Stimulated activated CD4-positive, alpha-beta T cell treated with anti-CD3 and anti-CD28 coated beads, Interleukin-2, amount 100 ng/mL, for 4 hours (primary cell): ENCODE measurements at places on chromosomes 2 and 18.

- no peak for DNase-seq
These were observed 380.6 kb downstream of the FBXO15 start for GRCh38 chr18:73766910-73767515.

- DNase-seq: no peak
These were observed 15.3 kb upstream of the MAP4K3 start for GRCh38 chr2:39452396-39452795.

GRCh38 chr2:3320910-3321605 is 56.6 kb downstream of the EIPR1 start:
- no peak for DNase-seq

DNA sequence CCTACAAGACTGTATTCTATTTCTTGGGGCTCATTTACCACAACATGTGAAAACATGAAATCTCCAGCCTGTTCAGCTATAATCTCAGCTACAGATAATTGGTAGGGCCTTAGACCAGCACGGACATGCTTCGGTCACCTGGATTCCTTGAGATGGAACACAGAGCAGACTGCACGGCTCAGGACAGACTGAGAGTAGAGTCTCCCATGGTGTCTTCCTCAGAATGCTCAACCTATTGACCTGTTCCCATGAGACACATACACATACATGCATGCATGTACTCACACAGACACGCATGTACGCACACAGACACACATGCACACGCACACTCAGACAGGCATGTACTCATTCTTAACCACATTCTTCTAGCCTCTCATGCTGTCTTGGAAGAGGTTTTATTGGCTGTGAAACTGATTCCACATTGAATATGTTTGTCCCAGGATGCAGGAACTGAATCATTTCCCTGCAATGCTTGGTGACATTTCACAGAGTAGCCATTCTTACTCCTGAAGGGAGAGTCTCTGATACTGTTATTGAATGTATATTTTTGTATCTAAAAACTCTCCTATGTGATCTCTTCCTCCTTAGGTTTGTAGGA is 23.5 kb upstream of the BZW1 start:
- DNase-seq: no peak

- DNase-seq: no peak
These were observed 274.6 kb upstream of the CCDC68 start for GRCh38 chr18:55233857-55234256.

GRCh38 chr2:234678711-234679110 is 181.8 kb upstream of the ARL4C start:
- no peak for DNase-seq

- DNase-seq: no peak
These were observed 111.6 kb downstream of the FAM210A start for GRCh38 chr18:13614641-13615288.

- no peak for DNase-seq
These were observed 7.5 kb upstream of the MCFD2 start for GRCh38 chr2:46923041-46923528.

DNA sequence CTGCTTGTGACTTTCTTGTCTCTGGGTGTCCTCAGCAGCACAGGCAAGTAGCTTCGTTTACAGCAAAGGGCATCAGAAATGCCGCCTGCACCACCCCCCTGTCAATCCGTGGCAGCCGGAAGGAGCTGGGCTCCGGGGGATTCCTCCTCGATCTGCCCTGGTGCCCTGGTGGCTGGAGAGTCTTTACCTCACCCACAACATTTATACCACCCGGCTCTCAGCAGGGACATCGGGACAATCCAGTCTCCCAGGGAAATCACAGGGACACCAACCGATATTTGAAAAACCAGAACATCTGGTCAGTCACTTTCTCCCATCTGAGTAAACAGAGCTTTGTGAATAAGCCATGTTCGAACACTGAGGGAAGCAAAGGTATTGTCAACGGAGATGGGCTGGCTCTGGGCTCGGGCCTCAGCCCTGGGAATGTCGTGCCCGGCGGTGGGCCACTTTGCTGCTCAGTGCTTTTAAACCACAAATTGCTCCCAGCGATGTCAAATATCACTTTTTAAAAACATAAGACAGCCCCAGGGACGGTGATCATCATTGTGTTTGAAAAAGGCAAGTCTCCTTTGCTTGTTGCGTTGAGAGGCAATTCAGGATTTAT is 210.0 kb upstream of the SALL3 start:
- DNase-seq: no peak

DNA sequence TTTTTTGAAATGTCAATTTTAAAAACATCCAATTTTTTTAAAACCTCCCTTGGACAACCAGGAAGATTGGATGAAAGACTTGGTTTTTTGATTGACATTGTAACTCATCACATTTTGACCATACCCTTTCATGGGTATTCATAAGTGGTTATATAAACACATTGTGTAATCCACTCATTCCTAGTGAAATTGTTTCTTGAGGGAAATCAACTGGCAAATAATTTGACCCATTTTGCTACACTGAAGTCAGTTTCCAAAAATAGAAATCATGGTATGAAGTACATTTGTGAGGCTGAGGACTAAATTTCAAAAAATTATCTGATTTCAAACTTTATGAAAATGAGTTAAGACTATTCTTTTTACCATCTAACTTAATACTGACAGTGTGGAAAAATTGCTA is 31.5 kb downstream of the FBXO48 start:
- DNase-seq: no peak

GRCh38 chr18:303607-304006 is 35.8 kb upstream of the THOC1 start:
- DNase-seq: no peak

GRCh38 chr2:38823386-38823785 is 45.4 kb downstream of the GEMIN6 start:
- no peak for DNase-seq

- DNase-seq: no peak
These were observed 159.4 kb downstream of the BABAM2 start for GRCh38 chr2:28049899-28050298.

DNA sequence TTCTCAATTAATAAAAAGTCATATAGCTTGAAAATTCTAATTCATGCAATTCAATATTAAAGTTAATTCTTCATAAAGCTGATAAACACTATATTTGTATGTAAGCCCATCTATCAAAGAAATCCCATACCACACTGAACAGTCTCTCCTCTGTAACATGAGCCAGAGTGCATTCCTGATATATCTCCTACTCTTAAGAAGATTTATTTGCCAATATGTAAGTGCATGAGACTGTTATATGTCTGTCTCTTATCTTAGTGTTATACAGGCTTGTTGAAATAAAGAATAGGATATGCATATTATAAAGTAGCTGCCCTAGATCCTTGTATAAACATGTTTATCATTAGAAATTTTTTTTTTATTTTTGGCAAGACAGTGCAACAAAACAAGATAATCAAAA is 40.4 kb upstream of the TTC32 start:
- no peak for DNase-seq

DNA sequence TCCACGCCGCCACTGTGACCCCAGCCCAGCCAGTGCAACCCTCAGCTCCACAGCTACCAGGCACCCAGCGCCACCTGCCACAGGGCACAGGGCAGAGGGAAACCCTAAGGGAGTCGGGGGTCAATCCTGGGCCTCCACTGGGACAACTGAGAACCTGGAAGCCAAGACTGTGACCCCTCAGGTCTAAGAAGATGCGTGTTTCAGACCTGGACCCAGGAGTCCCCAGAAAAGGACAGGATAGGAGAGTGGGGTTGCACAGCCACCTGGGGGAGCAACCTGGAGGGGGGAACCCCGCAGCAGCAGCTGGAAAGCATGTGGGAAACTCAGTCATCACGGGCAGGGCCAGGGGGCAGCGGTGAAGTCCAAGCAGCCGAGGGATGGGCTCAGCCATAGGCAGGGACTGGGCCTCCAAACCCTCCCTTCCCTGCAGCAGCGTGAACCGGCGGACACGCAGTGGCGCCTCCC is 4.1 kb downstream of the ESPNL start:
- DNase-seq: no peak

DNA sequence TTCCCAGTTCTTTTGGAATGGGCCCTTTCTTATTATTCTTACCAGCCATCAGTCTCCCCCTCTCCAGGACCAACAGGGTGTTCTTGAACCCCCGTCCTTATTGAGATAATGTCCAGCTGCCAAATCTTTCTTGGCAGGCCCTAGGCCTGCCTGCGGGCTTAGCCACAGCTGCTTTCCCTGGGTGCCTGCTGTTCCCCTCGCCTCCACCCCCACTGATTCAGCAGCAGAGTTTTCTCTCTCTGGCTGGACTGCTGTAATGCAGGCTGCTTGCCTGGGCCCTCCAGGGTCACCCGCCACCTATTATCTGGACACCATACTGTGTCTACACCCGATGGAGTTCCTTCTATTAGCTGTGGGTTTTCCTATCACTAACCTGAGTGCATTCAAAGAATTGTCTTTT is 395.4 kb upstream of the ATP5MC3 start:
- no peak for DNase-seq

GRCh38 chr2:128512379-128513115 is 193.9 kb upstream of the HS6ST1 start:
- DNase-seq: no peak

DNA sequence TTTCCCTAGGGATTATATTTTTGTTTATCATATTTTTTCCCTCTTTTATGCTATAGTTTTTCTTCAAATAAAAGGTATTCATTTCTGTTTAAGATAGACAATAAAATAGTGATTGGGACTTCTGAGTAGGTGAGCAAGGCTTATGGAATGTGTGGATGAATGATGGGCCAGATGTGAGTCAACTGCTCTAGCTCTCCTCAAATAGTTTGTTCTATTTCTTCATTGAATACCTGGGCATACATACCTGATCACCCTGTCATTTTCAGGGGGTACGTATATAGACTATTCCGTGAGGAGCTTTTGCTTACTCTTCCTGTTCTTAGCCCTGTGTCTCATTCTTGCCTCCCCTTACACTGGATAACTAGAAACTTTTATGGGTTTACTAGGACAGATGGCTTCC is 41.9 kb downstream of the BABAM2 start:
- no peak for DNase-seq

DNA sequence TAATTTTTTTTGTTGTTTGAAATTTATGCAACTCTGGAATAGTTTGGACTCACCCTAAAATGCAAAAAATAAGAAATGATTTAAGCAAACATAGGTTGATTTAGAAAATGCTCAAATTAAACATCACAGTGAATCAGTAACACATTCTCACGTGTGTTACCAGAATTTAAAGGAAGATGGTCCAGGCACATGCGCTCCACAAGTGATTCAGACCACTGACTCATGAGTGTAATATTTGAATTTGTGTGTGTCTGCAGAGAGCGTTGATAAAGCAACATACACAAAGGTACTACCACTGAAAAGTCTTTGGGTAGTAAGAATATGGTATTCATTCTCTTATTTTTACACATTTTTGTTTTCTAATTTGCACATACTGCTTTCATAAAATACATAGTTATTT is 7.9 kb downstream of the SS18 start:
- DNase-seq: no peak

- DNase-seq: no peak
These were observed 216.3 kb downstream of the UXS1 start for GRCh38 chr2:105977807-105978206.

DNA sequence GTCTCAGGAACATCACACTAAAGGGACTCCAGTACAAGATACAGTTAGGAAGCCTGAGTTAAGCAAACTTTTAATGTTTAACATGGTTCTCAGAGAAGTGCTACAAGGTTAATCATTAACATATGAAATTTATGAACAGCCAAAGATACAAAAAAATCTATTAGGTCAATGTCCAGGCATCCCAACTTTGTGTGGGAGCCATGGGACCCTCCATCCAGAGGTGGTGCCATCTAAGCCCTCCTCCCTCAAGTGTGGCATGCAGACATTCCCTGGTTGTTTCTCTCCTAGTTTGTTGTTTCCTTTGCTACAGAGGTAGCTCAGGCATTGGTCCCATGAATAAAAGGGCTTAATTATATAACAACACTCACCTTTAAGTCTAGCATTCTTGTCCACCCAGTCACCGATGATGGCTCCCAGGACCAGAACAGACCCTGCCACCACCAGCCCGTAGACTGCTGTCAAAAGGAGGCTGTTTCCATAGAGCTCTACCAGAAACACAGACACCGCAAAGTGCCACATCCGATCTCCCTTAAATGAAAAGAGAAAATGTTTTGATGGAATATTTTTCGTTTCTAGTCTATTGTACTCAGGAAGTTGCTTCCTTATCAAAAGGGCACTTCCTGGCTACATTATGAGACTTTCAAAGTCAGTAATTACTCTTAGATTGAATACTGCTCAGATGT is 5.7 kb downstream of the SLC40A1 start:
- DNase-seq: no peak

DNA sequence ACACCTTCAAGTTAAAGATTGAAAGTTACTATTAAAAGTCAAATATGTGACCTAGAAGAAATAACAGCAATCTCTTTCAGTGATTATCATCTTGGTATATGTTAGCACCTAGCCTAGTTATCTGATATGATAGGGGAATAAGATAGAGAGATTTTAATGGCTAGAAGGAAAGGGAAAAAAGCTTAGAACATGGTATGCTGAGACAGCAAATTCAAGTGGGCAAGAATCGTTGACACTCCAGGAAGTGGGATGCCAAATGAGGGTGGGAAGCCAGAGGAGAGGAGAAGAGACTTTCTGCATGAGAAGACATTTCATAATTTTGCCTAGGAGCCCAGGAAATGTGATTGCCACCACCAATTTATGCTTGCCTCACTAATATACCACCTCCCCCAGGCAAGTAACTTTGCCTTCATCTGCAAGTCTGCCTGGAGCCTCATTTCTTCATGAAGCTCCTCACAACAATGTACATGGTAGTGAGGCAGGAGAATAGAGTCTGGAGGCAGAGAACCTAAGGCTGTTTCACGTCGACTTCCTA is 504.9 kb downstream of the TNS1 start:
- DNase-seq: no peak

GRCh38 chr2:75707901-75708300 is 2.8 kb downstream of the GCFC2 start:
- DNase-seq: no peak

DNA sequence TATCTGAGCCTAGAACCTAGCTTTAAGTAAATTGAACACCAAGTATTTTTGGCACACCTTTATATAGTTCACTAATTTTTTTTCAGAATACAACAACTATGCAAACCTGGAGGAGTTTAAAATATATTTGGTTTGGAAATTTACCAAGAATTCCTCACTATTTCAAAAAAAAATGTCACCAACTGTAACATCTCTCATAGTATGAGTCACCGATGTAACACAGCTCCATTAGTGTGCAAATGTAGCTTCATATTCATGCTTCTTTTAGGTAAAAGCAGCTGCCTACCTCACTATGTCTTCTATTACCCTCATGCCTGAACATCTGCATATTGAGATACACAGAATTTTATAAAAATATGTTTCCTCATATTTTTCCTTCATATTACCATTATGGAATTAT is 80.5 kb downstream of the NRXN1 start:
- no peak for DNase-seq

GRCh38 chr2:1272835-1273234 is 140.4 kb upstream of the TPO start:
- no peak for DNase-seq
